ENCODE measurements at places on chromosomes 11 and 22.
A peak's percentile ranks its signal among the peaks of the same experiment; 100 is the strongest.

DNA sequence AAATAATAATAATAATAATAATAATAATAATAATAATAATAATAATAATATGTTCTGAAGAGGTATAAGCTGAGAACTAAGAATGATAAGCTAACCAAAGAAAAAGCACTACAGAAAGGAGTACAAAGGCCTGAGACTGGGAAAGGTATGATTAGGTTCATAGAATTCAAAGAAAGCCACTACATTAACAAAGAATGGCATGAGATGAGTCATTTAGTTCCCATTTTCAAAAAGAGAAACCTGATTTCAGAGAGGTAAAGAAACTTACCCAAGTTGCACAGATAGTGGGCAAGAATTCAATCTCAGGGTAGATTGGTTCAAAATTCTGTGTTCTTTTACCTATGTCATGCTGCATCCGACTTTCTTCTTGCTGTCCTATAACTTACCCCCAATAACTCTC lies 350.9 kb downstream of the TTC28 start:
- DNase-seq, result no peak

- no peak for DNase-seq
Observed at GRCh38 chr11:124915541-124916369, 3.3 kb upstream of the HEPN1 start.

DNA sequence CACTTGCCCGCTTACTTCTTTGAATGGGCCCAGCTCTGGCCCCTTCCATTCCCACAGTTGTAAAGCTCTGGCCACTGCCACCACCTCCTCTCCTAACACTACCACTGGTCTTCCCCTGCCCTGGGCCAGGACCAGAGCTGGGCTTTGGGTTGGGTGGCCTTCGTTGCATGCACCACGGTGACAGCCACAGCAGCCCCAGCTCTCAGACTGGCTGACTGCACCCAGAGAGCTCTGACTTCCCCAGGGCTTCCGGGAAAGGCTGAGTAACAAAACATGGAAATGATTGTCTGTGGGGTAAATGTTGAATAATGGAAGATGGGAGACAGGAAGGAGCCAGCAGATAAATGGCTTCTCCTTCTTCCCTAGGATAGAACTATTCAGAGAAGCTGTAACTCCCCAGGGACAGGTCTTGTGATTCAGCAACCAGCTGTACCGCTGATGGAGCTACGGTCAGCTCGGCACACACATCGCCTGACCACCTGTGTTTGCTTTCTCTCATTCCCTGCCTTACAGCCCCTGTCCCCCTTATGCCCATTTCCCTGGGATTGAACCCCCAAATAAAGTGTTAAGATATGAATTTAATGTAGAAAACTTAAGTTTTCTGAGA lies 27.6 kb downstream of the SCN4B start:
- no peak for DNase-seq

- DNase-seq, result peak; percentile 64
Observed at GRCh38 chr11:64165842-64166635, at the start of gene MACROD1. Gene MACROD1 (minus strand): TSS chr11:64166113. CDS start chr11:64165994, 119 bp downstream.

DNA sequence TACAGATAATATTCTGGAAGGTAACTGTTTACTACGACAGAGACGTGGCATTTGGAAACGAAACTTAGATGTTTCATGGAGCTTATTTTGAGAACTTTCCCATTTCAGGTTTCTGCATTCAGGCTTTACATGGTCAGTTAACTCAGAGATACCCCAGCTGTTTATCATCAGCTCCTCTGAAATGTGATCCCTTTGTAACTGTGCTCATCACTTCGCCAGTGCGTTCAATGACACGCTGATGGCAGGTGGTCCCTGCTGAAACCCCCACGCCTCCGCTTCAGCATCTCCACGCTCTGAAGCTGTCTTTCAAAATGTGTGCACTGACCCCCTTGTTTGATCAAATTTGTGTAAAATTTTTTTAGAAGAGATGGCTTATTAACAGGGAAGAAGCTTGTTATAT lies 30.5 kb downstream of the ALG12 start:
- DNase-seq, result no peak

DNA sequence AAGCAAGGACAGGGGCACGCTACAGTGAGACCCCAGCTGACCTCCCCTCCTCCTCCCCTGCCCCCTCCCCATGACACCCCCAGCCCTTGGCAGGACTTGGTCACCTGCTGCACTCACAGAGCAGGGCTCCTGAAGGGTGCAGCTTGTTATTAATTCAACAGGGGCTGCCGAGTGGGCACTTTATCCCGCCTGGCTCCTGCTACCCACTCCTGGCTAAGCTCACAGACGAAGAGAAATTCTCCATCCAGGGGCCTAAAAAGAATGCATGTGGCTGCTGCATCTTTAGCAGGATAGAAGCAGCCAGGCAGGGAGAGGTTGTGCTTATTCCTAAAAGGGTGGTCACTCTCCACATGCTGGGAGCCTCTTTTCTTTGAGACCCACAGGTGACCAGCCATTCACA lies 40.3 kb downstream of the GALNT18 start:
- no peak for DNase-seq

DNA sequence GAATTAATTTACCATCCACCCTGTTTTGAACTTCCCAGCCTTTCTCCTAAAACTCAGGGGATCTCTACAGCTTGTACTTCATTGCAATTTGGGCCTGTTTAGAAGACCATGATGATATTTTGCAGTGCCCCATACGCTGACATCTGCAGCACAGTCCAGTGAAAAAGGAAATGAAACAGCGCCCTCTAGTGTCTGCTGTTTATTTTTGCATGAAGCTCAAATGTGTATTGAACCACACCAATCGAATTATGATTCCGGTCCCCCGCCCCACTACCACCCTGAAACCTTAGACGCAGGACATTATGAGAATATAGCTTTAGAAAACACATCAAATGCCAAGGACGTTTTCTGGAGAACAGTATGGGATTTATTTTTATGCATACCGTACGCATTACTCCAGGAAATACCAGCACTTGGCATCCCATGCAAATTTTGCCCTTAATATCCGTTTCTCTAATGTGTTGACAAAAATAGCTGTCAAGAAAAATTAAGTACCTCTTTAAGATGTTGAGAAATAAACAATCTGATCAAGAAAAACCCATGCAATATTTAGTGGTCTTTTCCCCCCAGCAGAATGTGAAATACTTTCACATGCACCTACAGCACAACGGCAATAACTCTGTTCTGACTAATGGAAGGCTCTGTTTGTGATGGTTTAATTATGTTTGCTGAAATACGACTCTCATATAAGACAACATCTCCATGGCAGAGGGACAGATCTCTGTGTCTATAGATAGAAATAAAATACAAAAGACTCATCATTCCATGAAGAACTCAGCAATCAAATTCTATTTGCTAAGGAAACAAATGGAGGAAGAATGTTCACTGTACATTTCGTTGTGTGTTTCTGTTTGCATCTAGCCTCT lies 93.9 kb downstream of the TECTA start:
- DNase-seq, result no peak

GRCh38 chr11:31903225-31904074 lies 92.3 kb upstream of the PAX6 start:
- no peak for DNase-seq

DNA sequence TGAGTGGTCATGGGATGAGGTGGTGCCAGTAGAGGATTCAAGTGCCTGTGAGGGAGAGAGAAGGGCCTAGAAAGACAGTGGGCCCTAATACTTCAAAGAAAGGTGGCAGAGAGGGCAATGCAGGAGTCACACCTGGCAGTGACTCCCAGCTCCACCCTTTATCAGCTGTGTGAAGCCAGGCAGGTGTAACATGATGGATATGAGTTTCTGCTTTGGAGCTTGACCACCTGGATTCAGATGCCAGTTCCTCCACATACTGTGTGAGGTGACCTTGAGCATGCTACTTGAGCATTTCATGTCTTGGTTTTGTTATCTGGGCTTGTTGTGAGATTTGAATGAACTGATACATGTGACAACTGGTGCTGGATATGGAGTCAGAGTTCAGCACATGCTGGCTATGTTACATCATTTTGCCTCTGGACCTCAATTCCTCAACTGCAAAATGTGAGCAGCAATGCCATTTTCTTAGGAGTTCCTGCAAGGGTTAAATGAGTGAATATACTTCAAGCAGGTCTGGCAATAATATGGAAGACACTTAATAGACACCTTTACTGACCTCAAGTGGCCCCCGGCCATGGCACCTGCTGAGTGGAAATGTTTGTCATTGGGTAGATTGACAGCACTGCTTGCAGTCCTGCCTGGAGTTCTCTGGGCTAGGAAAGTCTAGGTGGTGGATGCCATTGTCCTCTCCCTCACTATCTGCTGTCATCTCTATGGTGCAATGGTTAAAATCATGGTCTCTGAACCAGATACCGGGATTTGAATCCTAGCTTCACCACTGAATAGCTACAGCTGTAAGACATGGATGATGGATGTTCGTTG lies 83.3 kb downstream of the MICAL2 start:
- DNase-seq, result no peak

DNA sequence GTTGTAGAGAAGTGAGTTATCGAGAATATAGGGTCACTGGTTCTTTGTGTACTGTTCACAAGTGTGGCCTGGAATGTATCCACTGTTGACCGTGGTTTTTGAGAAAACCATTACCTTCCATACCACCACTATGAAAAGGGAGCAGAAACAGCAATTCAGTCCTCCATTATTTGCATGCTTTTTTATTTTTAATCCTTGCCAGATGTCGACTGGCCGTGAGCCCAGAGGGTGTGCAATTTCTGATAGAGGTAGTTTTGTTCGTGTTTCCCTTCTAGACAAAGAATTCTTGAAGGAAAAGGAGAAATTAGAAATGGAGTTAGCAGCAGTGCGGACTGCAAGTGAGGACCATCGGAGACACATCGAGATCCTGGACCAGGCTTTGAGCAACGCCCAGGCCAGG lies 81.7 kb downstream of the AMOTL1 start:
- DNase-seq, result no peak

GRCh38 chr22:43173566-43173965 lies 13.4 kb downstream of the TTLL12 start:
- no peak for DNase-seq

GRCh38 chr11:133834682-133835592 lies 10.4 kb downstream of the SPATA19 start:
- DNase-seq, result peak; percentile 67

DNA sequence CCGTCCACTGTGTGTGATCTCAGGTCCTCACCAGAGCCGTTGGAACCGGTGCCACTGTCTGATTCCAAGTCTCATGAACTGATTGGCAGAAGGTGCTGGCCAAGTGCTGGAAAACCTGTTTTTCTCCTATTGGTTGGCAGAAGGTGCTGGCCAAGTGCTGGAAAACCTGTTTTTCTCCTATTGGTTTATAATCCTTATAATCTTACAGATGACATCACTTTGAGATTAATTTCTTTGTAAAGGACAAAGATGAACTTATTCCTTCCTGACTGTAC lies 1106.3 kb downstream of the BRD1 start:
- DNase-seq, result no peak

DNA sequence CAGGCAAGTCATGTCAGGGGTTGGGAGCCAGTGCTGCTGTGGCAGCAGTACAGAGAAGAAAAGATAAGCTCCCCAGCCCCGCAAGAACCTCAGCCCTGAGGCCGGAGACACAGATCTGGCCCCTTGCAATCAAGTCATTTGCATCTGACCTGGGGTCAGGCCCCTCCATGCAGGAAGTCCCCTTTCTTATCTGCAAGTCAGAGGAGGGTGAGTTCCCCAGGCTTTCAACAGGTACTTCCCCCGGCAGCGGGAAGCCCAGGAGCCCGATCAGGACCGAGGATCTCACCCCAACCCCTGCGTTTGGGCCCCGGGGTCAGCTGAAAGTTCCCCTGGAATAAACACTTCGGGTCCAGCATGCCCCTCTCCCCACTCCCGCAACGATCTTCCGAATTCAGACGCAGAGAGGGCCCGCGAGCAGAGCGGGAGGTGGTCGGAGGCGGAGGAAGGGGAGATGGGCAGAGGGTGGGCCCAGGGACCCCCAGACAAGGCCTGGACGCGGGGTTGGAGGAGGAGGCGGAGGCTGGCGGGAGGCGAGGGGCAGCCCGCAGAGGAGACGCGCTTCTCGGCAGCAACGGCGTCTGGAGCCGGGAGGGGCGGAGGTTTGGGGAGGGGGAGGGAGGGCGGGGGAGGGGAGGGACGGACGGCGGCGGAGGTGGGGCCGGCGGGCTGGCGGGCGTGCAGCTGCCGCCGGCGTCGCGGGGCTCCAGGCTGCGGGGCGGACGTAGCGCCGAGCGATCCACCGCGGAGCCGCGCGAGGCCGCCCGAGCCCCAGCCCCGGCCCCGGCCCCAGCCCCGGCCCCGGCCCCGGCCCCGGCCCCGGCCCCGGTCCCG lies at the start of gene TSPAN18:
TSS of gene TSPAN18 (plus strand) at position 680 of the 831 bp plus-strand sequence. CDS start 179,455 bp downstream, outside the sequence.
- peak; percentile 31 for DNase-seq

DNA sequence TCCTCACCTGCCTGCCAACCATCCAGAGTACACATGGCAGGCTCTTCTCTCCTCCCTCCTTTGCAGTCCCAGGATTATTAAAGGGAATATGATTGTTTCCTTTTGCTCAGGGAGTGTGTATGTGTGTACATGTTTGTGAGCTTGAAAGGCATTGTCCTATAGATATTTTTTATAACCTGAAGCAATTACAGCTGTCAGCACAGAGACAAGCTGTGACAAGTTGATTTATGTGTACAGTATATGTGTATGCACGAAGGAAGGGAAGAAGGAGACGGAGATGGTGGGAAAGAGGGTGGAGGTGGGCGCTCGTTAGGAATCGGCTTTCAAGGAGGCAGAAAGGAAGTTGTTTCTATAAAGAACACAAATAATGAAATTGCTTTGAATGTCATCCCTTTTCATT lies 537.0 kb downstream of the NTM start:
- DNase-seq, result no peak

DNA sequence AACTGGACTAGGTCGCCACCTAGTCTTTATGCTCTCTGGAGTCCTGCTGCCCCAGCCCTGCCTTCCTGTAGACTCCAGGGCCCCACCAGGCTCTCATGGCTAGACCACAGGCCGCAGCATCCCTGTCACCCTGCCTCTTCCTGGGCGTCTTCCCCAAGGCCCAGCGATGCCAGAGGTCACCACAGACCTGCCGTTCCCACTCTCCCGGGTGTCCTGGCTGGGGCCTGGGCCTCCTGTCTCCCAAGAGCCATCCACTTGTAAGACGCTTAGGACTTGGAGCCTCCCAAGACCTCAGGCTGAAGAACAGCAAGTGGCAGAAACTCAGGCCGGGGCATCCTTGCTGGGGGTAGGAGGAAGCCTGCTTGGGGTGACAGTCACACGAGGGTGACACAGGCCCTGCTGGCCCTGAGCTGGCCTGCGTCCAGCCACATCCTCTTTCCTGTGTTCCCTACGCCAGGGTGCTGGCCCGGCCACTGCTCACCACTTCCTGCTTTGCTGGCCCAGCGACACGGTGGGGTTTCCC lies 2.0 kb upstream of the TCIRG1 start:
- no peak for DNase-seq

DNA sequence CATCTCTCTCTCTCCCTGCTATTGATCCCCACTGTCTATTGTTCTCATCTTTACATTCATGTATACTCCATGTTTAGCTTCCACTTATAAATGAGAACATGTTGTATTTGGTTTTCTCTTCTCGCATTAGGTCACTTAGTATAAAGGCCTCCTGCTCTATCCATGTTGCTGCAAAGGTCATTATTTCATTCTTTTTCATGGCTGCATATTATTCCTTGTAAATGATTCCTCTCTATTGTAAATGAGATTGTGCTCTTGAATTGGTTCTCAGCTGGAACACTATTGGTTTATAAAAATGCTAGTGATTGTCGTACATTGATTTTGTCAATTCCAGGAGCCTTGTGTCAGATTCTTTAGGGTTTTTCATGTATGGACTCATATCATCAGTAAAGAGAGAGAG lies 13.5 kb downstream of the ACRV1 start:
- DNase-seq, result no peak

All from mesothelial cell of epicardium (in vitro differentiated cells).